ENCODE measurements at places on chromosomes 3 and 15. TPM values are rescaled to one million over a fixed set of nuclear protein-coding genes. Genes with fewer than 3 reads are reported as not detected.

Gene SH2D7
- total RNA-seq, result not detected

Gene GRM2
- total RNA-seq, result 2.0 TPM

Gene RETNLB
- not detected for total RNA-seq

Gene MYZAP
- 0.24 TPM for total RNA-seq

Gene AKAP13
- 134 TPM for total RNA-seq

Gene SCN11A
- 0.44 TPM for total RNA-seq

Gene C3orf18
- 32.5 TPM for total RNA-seq

Gene SPINK8
- total RNA-seq, result not detected

Gene PARP9
- total RNA-seq, result 28.8 TPM

Gene FETUB
- not detected for total RNA-seq

Gene IMP3
- total RNA-seq, result 61.0 TPM

Gene SMCO1
- total RNA-seq, result not detected

Gene ROBO2
- not detected for total RNA-seq

Gene LRRC3B
- total RNA-seq, result not detected

Data from activated T-cell treated with anti-CD3 and anti-CD28 coated beads, Interleukin-2, amount 50 U/mL, for 72 hours (primary cell).